ENCODE measurements at places on chromosomes 2 and 18.

DNA sequence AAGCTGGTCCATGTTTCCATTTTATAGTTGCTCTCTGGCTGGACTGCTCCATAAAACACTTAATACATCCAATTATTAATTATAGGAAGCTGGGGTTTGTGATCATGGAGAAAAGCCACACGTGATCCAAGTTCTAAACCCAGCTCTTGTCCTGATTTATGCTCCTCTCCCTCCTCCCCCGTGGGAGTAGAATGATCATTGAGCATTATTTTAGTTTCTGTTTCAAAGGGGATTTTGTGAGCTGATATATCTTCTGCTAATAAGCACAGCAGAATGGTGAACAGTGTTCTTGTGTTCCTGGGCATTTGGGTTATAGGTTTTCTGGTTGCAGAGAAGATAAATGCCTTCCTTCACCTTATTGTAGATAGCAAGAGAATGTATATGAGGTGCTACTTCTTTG, 135.7 kb upstream of the TMEM200C start:
- no peak for DNase-seq

DNA sequence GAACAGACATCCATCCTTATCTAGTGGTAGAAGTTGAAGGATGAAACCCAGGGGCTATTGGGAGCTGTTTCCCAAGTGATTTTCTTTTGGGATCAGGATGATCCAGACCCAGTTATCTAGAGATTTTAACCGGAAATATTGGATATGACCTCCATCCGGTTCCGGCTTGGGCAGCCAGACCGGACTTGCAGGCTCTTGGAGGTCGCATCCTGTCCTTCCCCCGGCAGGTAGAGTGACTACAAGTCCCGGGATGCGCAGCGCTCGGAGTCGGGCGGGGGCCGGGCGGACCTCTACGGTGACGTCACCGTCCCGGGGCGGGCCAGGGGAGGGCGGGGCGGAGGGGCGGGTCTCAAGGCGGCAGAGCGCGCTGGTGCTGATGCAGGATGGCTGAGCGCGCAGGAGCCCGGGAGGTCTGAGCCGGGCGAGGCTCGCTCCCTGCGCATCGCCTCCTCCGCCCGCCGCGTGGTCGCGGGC, at the start of gene KIF5C:
Gene KIF5C (plus strand): TSS at position 360 of the 474 bp plus-strand sequence. CDS start 391 bp downstream, outside the sequence.
- peak; percentile 79 for DNase-seq

GRCh38 chr2:231351648-231352047, 43.9 kb upstream of the B3GNT7 start:
- no peak for DNase-seq

DNA sequence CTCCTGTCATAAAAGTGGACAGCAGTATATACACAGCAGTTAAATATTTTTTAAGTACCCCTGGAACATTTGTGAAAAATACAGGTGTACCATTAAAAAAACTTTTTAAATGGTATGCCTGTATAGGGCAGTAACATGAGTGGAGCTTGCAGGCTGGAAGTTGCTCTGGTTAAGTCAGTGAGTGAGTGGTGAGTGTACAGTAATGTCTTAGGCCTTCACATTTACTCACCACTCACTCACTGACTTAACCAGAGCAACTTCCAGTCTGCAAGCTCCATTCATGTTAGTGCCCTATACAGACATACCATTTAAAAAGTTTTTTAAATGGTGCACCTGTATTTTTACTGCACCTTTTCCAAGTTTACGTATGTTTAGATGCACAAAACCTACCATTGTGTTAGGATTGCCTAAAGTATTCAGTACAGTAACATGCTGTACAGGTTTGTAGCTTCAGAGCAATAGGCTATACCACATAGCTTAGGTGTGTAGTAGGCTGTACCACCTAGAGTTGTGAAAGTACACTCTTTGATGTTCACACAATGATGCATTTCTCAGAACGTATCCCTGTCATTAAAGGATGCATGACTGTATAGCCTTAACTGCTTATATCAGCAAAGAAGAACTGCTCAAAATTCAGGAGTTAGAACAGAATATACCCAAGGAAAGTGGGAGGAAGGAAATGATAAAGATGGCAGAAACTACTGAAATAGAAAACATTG, 112.6 kb downstream of the EHBP1 start:
- DNase-seq = no peak

GRCh38 chr18:3579701-3580100, 129.7 kb downstream of the TGIF1 start:
- DNase-seq = no peak

GRCh38 chr2:237411092-237411601, 2.8 kb downstream of the COL6A3 start:
- DNase-seq = no peak

All from stimulated activated CD8-positive, alpha-beta memory T cell treated with anti-CD3 and anti-CD28 coated beads, Interleukin-4, amount 100 ng/mL, for 1 hour (primary cell).